COLO829 (cell line): ENCODE measurements at places on chromosomes 5 and 9.

GRCh38 chr9:71824257-71824656 is 55.9 kb upstream of the CEMIP2 start:
- no peak for DNase-seq

GRCh38 chr9:120387257-120388002 is 192.5 kb downstream of the CDK5RAP2 start:
- no peak for DNase-seq

GRCh38 chr5:122412966-122413365 is 100.9 kb downstream of the SNCAIP start:
- no peak for DNase-seq

- no peak for DNase-seq
These were observed 211.9 kb downstream of the NXNL2 start for GRCh38 chr9:88746743-88747398.

DNA sequence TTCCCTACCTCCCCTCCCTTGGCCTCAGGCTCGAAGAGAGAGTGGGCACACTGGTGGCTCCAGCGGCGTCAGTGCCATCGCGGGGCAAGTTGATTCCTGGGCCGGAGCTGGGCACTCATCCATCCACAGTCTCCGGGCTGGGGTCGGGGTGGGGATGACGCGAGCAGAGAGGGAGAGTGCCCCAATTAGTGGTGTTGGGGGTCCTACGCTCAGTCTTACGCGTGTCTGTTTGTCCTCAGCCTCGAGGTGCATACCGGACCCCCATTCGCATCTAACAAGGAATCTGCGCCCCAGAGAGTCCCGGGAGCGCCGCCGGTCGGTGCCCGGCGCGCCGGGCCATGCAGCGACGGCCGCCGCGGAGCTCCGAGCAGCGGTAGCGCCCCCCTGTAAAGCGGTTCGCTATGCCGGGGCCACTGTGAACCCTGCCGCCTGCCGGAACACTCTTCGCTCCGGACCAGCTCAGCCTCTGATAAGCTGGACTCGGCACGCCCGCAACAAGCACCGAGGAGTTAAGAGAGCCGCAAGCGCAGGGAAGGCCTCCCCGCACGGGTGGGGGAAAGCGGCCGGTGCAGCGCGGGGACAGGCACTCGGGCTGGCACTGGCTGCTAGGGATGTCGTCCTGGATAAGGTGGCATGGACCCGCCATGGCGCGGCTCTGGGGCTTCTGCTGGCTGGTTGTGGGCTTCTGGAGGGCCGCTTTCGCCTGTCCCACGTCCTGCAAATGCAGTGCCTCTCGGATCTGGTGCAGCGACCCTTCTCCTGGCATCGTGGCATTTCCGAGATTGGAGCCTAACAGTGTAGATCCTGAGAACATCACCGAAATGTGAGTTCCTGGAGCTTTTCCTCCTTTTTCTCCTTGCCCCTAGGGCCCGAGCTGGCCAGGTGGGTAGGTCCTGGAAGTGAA is 861 bp downstream of the NTRK2 start:
- DNase-seq, result no peak

- no peak for DNase-seq
These were observed 159.9 kb downstream of the MAN2A1 start for GRCh38 chr5:109849478-109850088.

DNA sequence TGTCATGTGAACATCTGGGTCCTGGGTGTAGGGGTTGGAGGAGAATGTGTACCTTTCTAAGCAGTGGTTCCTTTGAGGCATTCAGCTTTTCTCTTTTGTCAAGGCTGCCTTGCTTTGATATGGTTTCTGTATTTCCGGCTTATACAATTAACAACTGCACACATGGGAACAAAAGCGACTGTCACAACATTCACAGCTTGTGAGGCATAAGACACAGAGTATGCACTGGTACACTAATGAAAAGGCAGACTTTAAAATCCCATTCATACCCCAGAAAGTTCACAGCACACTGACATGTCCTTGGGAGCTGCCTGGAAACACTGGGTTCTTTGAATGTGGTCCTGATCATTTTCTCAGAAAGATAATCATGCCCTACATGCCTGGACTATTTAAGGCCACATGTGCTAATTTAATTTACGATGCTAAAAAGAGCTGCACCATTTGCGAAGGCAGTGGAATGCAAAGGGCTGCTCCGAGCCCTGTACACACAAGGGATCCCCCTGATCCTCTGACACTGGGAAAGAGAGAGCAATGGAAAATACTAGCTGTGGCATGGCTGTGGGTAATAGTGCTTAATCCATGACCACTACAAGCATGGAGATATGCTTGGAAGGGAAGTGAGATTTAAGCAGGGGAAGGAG is 131.8 kb downstream of the EFNA5 start:
- no peak for DNase-seq

DNA sequence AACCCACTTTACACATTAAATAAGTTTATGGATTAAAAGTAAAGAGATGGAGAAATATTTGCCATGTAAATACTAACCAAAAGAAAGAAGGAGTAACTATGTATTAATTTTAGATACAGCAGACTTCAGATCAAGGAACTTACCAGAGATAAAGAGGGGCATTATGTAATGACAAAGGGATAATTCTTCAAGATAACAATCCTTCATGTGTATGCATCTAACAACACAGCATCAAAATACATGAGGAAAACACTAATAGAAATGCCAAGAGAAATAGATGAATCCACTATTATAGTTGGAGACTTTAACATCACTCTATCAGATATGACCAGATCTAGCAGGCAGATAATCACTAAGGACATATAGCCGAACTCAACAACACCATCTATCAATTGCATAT is 149.8 kb upstream of the ANKRD55 start:
- peak; percentile 36 for DNase-seq

DNA sequence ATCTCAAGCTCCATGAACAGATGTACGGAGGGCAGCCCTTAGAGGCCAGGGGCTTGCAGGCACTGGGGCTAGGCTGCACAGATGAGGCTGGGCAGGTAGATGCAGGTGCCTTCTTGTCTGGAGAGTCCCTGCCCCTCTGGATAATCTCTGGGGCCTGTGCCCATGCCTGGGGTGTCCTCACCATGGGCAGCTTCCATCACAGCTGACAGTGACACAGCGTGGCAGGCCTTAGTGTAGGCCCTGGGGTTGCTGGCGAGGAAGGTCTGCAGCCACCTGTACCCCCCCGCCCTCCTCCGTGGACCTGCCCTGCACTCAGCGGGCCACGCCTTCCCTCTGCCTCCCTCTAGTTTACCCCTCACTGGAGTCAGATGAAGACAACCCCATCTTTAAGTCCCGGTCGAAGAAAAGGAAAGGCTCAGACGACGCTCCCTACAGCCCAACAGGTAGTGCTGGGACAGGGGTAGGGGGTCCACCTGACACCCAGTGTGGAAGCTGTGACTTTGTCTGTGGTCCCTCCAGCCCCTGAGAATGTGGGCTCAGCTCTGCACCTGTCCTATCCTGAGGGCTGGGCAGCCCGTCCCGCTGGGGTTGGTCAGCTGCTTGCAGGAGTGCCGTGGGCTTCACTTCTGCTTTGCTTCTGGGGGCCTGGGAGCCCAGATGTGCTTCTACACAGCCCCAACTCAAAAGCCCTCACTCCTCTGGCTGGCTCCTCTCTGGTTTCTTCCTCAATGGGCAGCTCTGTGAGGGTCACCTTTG is 98.4 kb downstream of the PHF2 start:
- no peak for DNase-seq

DNA sequence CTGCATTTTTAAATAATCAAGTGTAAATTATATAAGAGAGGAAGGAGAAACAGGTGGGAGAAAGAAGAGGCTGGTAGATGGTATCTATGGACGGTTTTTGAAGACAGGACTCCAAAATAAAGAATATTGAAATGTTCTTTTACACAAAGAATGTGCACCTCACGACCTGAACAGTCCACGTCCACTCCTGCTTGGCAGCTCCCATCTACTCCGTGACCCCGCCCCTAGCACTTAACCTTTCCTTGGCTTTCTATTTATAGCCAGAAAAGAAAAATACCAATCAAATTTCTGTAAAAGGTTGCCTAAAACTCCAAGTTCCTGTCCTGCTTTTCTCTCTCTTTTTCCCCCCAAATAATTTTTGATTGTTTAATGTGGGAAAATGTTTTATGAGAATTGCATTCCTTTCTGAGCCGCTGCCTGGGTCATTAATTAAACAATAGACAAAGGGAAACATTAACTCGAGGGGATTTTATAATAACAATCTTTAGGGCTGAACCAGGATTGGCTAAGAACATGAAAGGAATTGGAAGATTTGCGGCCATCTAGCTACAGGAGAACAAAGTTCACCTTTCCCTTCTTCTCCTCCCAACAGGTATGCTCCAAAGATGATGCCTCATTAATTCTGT is 173.6 kb upstream of the MAP3K1 start:
- DNase-seq, result no peak

- no peak for DNase-seq
These were observed 1104.4 kb upstream of the SEMA6A start for GRCh38 chr5:117679046-117679445.

GRCh38 chr5:96816991-96817390 is 9.2 kb upstream of the ERAP1 start:
- no peak for DNase-seq

DNA sequence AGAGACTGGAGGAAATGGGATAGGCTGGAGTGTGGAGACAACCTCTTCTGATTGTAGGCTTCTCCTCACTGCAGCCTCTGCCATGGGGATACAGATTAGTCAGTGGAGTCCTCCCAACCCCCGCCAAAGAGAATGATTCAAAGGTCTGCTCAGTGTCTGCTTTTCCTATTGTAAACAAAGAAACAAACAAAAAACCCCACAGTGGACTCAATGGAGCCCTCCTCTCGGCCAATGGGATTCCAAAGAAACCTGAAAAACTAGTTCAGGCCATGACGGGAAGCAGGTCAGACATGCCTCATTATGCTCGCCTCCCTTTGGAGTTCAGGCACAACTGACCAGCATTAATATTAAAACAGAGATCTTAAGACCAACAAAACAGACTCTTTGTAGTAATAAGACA is 85.8 kb downstream of the SEC61B start:
- DNase-seq, result no peak

GRCh38 chr9:84937180-84937579 is 267.7 kb downstream of the NTRK2 start:
- DNase-seq, result no peak

- DNase-seq, result no peak
These were observed 94.1 kb downstream of the SUSD1 start for GRCh38 chr9:112080831-112081542.
